ENCODE measurements at places on chromosomes 16 and 17.

GRCh38 chr17:47363171-47363570 lies 39.4 kb downstream of the EFCAB13 start:
- DNase-seq, result no peak

- no peak for DNase-seq
These were observed 293.7 kb downstream of the SEC14L1 start for GRCh38 chr17:77434136-77435114.

DNA sequence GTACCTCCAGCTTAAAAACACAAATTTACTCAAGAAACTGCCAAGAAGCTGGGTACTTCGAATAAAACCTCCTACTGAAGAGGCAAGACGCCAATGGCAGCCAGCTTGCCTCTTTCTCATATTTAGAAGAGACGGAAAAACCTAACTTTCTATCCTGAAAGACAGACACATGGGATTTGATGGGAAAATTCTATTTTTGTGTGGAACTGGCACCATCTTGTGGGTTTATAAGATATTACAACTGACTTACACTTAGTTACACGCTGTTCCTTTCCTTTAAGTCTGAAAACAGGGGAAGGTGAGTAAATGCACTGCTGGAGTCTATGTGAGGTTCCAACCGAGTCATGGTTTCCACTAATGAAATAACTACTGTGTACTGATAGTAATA lies 10.3 kb downstream of the ZNF18 start:
- DNase-seq, result peak; percentile 43

GRCh38 chr17:50129728-50130558 lies at the start of gene SAMD14:
Gene SAMD14 (minus strand): TSS chr17:50130160. CDS start chr17:50124959, 5,201 bp downstream.
- peak; percentile 73 for DNase-seq

DNA sequence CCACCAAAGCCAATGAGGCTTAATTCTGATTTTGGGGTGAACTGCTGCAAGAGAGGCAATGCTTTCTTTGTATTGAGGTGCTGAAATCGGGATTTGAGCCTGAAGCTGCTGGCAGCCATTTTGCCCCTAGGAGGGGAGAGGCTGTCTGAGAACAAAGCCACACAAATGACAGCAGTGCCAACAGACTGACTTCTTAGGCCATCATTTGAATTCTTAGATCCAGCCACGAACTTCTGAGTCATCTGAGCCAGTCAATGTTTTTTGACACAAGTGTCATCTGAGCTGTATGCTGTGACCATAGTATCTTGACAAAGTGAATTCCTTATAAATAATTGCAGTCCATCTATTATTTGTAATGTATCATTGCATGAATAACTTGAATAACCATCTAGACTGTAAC lies 29.0 kb downstream of the HYDIN start:
- DNase-seq, result no peak

DNA sequence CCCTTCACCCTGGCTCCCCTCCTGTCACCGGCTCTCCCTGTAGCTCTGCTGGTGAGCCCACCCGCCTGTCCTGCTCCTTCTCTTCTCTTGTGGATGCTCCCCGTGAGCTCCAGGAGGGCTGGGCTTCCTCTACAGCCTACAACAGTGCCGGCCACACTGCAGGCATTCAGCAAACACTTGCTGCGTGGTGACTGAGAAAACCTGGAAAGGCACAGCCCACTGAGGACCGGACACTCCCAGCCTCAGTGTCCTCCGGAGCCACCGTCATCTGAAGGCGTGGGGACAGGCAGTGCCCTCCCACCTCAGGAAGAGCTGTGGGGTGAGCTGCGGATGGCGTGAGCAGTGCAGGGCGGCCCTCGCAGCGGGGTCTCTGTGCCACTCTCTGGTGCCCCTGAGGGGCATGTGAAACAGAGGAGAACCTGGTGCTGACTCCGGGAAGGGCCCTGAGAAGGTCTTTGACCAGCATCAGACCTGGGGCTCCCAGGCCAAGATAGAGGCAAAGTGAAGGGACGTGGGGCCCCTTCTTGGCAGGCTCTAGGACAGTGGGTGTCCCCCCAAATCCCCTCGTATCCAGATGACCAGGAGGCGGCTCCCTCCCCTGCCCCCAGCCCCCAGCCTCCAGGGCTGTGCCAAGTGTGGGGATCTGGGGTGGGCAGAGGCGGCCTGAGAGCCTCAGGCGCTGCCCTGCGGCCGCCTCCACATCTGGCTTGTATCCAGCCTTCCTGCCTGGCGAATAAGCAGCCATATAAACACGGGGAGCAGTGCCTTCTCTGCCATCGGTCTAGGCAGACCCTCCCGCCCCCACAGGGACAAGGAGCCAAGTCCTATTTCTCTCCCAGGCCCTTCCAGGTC lies 44.0 kb upstream of the PABPN1L start:
- DNase-seq, result no peak

DNA sequence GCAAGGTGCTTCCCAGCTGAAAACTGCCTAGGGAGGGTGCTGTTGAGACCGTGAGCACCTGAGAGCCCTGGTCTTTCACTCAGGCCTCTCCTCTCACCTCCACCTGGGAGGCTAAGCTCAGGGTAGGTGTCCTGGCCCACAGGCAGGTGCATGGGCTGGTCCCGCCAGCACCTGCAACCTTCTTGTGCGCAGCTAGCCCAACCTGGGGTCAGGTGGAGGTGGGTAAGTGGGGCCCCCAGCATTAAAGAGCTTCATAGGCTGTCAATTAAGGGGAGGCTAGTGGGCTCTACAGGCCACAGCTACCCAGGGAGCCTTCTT lies 8.7 kb downstream of the ADCY7 start:
- no peak for DNase-seq

DNA sequence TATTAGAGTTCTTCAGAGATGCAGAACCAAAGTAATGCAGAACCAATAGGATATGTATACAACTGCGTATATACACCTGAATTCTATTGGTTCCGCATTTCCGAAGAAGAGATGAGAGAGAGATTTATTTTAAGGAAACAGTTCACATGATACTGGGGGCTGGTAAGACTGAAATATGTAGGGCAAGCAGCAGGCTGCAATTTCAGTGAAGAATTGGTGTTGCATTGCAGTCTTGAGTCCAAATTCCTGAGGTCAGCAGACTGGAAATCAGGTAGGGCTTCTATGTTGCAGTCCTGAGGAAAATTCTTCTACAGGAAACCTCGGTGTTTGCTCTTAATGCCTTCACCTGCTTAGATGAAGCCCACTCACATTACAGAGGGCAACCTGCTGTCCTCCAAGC lies 128.2 kb upstream of the MED13 start:
- no peak for DNase-seq

DNA sequence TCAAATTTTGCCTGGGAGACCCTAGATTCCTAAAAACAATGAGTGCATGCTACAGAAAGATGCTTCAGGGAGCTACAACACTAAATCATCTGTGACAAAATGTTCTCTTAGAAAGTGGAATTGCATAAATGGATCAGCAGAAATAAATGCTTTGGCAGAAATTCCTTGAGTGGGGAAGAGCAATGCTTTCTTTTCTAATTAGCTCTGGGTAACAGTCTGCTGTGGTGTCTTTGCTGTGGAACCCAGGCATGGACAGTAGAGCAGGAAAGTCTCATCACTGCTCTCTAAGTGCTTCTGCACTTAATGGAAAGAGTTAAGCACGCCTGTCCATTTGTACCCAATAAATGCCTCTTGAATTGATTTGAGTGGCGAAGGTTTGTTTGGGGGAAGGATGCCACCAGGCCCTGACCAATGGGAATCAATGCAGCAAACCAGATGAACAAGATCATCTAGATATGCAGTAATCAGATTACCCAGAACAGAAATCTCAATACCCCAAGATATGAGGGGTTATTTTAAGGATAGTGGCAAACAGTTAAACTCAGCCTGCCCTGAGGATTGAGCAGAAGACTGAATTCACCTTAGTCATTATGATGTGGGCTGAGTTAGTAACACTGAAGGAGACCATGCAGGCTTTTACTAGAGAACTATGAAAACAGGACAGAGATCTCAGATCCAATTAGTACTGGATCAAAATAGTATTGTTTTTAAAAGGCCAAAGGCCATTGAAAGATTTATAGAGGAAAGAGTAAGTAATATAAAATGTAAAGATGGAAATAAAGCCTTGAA lies 13.6 kb downstream of the HLF start:
- DNase-seq, result no peak

DNA sequence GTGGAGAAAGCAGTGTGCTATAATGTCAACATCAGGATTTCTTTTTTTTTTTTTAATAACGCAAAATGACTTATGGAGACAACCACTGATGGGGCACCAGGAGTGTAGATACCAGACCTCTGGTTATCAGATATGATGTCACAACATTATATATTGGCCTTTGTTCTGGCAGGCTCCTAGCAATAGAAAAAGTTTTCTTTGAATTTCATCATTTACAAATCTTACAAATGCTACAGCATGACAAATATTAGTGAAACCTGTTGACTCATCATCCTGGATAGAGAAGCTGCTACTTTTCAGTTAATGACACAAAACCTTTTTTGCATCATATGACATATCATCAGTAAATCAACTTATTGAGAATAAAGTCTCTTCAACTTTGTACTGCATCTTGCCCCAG lies 6.1 kb downstream of the THUMPD1 start:
- DNase-seq, result no peak

GRCh38 chr17:61467416-61468262 lies 15.4 kb downstream of the TBX4 start:
- DNase-seq, result no peak

- no peak for DNase-seq
These were observed 69.4 kb downstream of the CNGB1 start for GRCh38 chr16:57901480-57902069.

DNA sequence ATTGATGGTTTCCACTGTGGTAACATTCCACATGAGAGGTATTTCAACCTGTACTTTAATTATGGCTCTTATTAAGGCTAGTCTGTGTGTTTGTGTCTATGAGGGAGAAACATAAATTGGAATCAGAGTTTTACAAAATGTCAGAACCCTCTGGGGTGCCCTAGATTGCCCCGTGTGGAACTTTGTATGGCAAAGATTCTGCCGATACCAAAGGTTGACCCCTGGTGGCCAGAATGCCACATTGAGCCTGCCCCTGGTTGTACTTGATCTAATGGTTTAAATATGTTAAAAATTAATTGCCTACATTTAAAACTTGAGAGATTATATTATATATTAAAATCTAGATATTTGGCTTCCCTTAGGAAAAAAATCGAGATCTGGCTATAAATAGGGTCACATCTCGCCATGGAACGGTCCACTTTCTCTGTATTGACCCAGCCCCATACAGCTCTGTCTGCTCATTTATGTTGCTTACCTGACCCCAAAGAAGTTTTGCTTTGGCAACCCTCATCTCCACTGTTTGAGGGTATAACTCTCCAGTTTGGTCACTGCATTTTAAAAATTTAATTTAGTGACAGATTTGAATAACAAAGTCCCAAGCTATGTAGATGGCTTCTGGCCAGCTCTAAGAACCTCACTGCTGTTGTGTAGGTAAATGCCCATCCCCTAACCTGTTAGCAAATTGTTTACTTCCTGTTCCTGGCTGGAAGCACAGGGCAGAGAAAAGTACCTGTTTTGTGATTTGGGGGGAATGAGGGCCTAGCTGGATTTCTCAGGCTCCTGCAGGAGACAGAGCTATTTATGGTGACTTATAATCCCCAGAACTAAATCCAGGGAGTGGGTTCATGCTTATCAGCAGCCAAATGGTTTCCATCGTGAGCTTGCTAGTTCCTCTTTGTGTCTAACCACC lies 95.0 kb downstream of the PLCG2 start:
- no peak for DNase-seq

DNA sequence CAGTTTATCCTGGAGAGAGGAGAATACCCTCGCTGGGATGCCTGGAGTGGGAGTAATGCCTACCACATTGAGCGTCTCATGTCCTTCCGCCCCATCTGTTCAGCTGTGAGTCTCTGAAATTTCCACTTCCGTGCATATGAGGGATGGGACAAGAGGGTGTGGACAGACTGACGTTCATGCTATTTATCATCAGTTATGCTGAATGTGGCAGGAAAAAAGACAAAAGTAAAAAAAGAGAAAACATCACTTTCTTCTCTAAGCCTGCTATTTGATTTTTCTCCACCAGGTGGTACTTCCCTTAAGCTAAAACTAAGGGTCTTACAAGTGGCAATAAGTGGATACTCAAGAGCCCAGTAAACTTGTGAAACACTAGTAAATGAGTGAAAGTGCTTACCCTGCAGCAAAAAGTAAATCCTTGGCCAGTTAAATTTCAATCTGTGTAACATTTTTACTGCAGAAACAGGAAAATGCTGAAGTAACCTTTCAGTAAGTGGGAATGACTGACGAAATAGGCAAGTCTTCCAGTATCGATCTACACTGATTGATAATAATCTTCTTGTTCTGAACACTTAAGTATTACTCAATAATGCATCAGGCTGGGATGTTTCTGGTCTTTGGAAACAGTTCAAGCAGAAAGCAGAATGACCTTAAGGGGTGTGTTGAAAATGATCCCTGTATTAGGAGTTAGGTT lies 5.6 kb downstream of the CRYBA1 start:
- no peak for DNase-seq

DNA sequence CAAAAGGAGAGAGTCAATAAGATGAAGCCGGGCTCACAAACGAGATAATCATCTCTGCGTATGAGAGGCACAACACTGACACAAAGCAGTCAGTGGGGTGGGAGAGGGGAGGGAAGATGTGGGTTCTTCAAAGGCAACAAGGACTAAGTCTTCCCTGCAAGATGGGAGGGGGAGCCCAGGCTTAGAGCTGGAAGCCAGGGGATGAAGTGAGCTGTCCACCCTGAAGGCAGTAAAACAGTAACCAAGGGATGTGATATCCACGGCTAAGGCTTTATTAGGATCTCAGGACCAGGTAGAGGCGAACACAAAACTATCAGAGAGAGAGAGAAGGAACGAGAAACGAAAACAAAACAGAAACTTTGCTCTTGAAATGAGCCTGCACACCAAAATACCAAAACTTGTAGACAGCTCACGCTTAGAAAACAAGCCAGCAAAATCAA lies 115.9 kb downstream of the DYNLRB2 start:
- DNase-seq, result no peak

- no peak for DNase-seq
These were observed 33.5 kb downstream of the ABCC6 start for GRCh38 chr16:16189842-16190241.

DNA sequence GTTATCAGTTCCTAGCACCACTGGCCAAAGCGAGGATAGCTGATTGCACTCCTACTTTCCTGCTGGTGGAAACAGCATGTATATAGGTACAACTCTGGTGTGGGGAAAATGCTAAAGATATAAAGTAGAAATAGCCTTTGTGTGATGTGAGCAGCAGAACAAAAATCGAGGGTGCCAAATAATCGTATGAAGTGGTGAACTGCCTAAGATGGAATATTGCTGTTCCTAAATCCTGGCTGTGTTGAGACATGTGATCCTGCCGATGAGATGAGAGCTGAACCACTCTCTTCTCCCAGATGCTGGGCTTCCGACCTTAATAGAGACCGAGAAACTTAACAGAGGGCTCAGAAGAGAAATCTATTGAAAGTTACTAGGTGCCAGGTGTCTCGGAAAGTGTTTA lies 117.8 kb downstream of the WWOX start:
- no peak for DNase-seq
